Endodermal cell (in vitro differentiated cells): ENCODE measurements at places on chromosomes 5 and 9.

GRCh38 chr5:53063791-53064190 lies 45.8 kb downstream of the MOCS2 start:
- no peaks in the 10 kb centered on the region for H3K27me3 ChIP-seq
- H3K36me3 ChIP-seq, result no peaks in the 10 kb centered on the region
- no peaks in the 10 kb centered on the region for H3K4me1 ChIP-seq
- no peak overlapping the region for H3K27ac ChIP-seq

DNA sequence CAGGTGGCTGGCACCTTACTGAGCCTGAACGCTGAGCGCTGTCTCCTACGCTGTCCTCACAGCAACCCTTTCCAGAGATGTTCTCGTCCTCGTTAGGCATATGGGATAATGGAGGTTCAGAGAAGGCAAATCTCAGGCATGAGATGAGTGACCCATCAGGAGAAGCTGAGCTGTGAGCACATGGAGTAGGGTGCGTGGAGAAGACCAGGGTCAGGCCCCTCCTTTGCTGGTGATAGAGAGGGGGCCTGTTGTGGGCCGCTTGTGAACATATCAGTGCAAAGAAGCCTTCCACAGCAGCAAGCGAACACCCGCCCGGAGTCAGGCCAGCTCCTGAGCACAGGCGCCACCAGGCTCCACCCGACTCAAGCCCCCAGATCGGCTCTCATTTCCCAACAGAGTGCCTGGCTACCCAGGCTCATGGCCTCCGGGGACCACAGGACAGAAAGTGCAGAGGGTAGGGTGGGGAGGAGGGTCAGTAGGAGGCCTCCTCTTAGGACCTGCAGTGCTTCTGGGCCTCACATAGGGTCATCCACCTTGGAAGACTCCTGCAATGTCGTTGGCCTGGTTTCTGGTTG lies 15.0 kb upstream of the TIFAB start:
- no peak overlapping the region for H3K27ac ChIP-seq
- peak overlapping the region; percentile 77 for H3K4me3 ChIP-seq

DNA sequence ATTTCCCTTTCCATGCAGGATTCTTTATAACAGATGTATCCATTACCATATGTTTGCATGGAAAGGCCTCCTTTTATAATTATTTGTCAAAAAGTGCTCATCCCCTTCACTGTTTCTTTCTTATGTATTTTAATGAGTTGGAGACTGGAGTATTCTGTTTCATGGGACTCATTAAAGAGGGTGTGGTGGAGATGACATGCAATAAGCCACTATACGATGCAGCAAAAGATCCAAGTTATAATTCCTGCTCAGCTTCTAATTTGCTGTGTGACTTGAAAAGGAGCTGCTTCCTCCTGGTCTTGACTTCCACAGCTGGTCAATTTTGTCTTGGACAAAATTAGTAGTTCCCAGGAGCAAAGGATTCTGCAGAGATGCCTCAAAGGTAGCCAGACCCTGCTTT lies 13.9 kb downstream of the SGCD start:
- no peak overlapping the region for H3K27ac ChIP-seq
- no peaks in the 10 kb centered on the region for H3K36me3 ChIP-seq
- H3K4me3 ChIP-seq, result no peak overlapping the region
- H3K4me1 ChIP-seq, result no peaks in the 10 kb centered on the region
- H3K27me3 ChIP-seq, result no peaks in the 10 kb centered on the region

DNA sequence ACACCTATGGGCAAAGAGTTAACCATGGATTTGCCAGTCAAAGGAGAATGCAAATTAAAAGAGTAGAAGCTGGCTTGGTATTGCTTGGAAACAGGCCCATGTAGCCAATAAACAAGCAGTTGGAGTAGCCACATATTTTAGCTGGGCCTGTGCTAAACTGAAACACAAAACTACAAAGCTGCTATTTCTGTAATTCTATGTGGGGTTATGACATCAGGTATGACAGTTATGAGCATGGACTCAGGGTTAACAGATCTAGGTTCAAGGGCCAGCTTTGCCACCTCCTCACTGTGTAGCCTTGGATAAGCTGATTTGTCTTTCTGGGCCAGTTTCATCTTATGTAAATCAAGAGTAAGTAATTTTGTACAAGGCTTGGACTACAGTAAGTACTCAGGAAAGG lies 142.7 kb downstream of the PIP5K1B start:
- H3K36me3 ChIP-seq, result peaks cover 9% of the 10 kb centered on the region
- no peak overlapping the region for H3K27ac ChIP-seq
- no peaks in the 10 kb centered on the region for H3K4me1 ChIP-seq
- no peak for DNase-seq
- no peak overlapping the region for H3K4me3 ChIP-seq
- H3K27me3 ChIP-seq, result no peaks in the 10 kb centered on the region

- no peak overlapping the region for H3K4me3 ChIP-seq
- no peaks in the 10 kb centered on the region for H3K4me1 ChIP-seq
- H3K27me3 ChIP-seq, result no peaks in the 10 kb centered on the region
- H3K36me3 ChIP-seq, result no peaks in the 10 kb centered on the region
- H3K27ac ChIP-seq, result no peak overlapping the region
Observed at GRCh38 chr9:123584202-123585176, 228.5 kb downstream of the CRB2 start.

- H3K4me3 ChIP-seq, result no peak overlapping the region
- no peak for DNase-seq
- H3K27me3 ChIP-seq, result no peaks in the 10 kb centered on the region
- H3K4me1 ChIP-seq, result peaks cover 9% of the 10 kb centered on the region
- no peaks in the 10 kb centered on the region for H3K36me3 ChIP-seq
Observed at GRCh38 chr5:145971108-145971507, 34.7 kb downstream of the SH3RF2 start.

DNA sequence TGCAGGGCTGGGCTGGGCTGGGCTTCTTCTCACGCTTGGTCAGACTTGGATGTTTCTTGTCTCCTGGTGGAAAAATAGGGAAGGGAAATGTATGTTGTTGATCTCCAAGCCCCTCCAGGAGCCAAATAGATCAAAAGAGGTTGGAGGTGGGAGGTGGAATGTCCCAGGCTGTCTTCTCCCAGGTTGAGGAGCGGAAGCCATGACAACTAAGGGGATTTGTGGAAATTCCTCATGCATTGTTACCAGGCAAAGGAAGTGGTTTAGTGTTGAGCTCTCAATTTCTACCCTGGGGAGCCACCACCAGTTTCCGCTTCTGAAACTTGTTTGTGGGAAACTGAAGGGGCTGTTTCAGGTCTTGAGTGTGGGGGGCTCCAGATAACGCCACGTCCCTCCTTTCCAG lies 79.0 kb downstream of the SPRY4 start:
- peaks cover 7% of the 10 kb centered on the region for H3K4me1 ChIP-seq
- H3K36me3 ChIP-seq, result no peaks in the 10 kb centered on the region
- DNase-seq, result peak; percentile 75
- H3K4me3 ChIP-seq, result no peak overlapping the region
- peak overlapping the region; percentile 27 for H3K27ac ChIP-seq
- H3K27me3 ChIP-seq, result no peaks in the 10 kb centered on the region

DNA sequence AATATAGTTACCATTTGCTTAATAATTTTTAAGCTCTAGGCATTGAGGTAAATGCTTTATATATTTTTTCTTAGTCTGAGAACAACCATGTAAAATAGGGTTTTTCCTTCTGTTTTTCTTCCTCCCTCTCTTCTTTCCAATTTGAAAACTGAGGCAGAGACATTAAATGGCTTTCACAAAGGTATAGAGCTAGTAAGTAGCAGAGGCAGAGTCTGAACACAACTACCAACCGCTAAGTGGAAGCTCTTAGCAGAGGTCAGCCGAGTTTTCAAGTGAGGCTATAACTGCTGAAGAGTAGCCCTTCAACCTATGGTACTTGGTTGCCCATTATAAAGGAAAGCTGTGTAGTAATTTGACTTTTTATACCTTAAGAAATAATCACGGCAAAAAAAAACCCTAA lies 187.1 kb downstream of the MEF2C start:
- H3K36me3 ChIP-seq, result no peaks in the 10 kb centered on the region
- H3K27me3 ChIP-seq, result peaks cover 95% of the 10 kb centered on the region
- H3K4me3 ChIP-seq, result no peak overlapping the region
- H3K27ac ChIP-seq, result no peak overlapping the region
- H3K4me1 ChIP-seq, result peaks cover 2% of the 10 kb centered on the region

DNA sequence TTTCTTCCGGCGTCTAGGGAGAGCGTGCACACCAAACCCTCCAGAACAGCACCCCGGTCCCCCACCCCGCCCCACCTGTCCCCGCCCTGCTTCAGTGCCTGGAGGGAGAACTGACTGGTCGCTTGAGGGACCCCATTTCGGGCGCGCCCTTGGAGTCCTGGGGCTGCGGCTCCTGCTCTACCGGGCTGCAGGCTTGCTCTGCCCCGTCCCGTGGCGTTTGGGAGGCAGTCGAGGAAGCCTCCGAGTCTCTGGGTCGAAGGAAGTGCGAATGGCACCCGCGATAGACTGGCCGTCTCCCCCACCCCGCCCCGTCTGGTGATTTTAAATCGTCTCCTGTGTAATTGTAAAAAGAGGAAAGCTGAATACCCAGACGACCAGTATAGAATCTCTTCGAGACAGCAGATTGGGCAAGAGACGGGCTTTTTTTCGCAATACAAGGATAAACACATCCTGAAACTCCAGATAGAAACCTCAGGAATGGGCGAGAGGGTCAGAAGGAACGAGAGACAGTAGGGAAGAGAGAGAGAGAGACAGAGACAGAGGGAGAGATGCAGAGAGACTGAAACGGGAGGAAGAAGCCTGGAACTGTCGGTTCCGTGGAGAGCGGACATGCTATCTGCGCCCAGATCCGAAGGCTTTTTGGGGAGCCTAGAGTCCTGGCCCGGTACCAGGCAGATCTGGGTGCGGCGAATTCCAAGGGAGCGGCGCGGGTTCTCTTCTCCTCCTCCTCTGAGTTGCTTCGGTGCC lies 9.9 kb downstream of the PRDM6 start:
- peak; percentile 64 for DNase-seq
- peaks cover 100% of the 10 kb centered on the region for H3K27me3 ChIP-seq
- no peaks in the 10 kb centered on the region for H3K36me3 ChIP-seq
- no peak overlapping the region for H3K27ac ChIP-seq
- H3K4me1 ChIP-seq, result no peaks in the 10 kb centered on the region
- peak overlapping the region; percentile 74 for H3K4me3 ChIP-seq

- H3K4me3 ChIP-seq, result no peak overlapping the region
- no peaks in the 10 kb centered on the region for H3K36me3 ChIP-seq
- DNase-seq, result no peak
Observed at GRCh38 chr9:107389617-107390071, 99.9 kb downstream of the KLF4 start.

- no peaks in the 10 kb centered on the region for H3K36me3 ChIP-seq
- no peak overlapping the region for H3K27ac ChIP-seq
- no peaks in the 10 kb centered on the region for H3K4me1 ChIP-seq
- no peaks in the 10 kb centered on the region for H3K27me3 ChIP-seq
Observed at GRCh38 chr5:89728750-89729149, 680.8 kb downstream of the CETN3 start.

- H3K36me3 ChIP-seq, result no peaks in the 10 kb centered on the region
- H3K27ac ChIP-seq, result no peak overlapping the region
- DNase-seq, result no peak
- H3K27me3 ChIP-seq, result no peaks in the 10 kb centered on the region
- no peak overlapping the region for H3K4me3 ChIP-seq
Observed at GRCh38 chr5:12204761-12205160, 300.5 kb upstream of the CTNND2 start.

GRCh38 chr5:64625678-64626077 lies 64.6 kb upstream of the SHISAL2B start:
- H3K27me3 ChIP-seq, result no peaks in the 10 kb centered on the region
- H3K4me1 ChIP-seq, result no peaks in the 10 kb centered on the region
- H3K4me3 ChIP-seq, result no peak overlapping the region

DNA sequence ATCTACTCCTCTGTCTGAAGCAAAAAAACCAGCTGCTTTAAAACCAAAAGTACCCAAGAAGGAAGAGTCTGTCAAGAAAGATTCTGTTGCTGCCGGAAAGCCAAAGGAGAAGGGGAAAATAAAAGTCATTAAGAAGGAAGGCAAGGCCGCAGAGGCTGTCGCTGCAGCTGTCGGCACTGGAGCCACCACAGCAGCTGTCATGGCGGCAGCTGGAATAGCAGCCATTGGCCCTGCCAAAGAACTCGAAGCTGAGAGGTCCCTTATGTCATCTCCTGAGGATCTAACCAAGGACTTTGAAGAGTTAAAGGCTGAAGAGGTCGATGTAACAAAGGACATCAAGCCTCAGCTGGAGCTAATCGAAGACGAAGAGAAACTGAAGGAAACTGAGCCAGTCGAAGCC lies 88.3 kb downstream of the MAP1B start:
- no peaks in the 10 kb centered on the region for H3K27me3 ChIP-seq
- no peak for DNase-seq
- H3K27ac ChIP-seq, result no peak overlapping the region
- no peaks in the 10 kb centered on the region for H3K4me1 ChIP-seq

- H3K36me3 ChIP-seq, result no peaks in the 10 kb centered on the region
- DNase-seq, result no peak
- no peaks in the 10 kb centered on the region for H3K27me3 ChIP-seq
- no peak overlapping the region for H3K4me3 ChIP-seq
Observed at GRCh38 chr9:14466828-14467227, 152.9 kb upstream of the NFIB start.

DNA sequence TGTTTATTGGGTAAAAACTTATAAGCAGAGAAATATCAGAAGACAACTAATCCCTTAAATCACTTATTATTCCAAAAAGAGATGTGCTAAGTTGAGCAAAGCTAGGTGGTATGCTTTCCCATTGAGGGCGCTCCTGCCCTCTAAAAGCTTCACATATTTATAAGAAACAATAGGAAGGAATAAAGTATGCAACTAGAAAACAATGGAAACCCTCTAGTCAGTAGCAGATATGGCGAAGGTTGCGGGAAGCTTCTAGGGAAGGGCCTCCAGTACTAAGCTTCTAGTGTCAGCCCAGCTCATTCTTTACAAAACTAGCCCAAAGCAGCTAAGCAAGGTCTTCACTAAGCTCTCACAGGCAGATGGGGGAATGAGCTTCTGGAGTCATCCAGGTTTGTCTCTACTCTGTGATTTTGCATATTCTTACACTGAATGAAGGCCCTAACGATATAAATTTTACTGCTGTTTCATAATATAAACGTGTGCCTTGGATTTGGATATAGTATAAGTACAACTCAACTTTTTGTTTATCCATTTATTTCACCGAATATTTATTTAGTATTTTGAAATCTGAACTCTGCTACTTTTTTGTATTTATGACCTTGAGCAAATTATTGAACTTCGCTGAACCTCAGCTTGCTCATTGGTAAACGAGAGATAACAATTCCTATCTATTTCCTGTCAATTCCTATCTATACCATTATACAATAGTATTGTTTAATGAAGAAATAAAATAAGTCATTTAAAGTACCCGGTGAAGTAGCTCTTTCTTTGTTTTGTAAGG lies 571.4 kb downstream of the ELAVL2 start:
- no peak overlapping the region for H3K4me3 ChIP-seq
- no peaks in the 10 kb centered on the region for H3K36me3 ChIP-seq
- no peaks in the 10 kb centered on the region for H3K4me1 ChIP-seq
- DNase-seq, result peak; percentile 56
- H3K27ac ChIP-seq, result no peak overlapping the region

GRCh38 chr5:127820910-127821553 lies 117.8 kb downstream of the CCDC192 start:
- DNase-seq, result no peak
- H3K27me3 ChIP-seq, result no peaks in the 10 kb centered on the region
- no peak overlapping the region for H3K27ac ChIP-seq
- H3K36me3 ChIP-seq, result no peaks in the 10 kb centered on the region
- no peaks in the 10 kb centered on the region for H3K4me1 ChIP-seq

- H3K4me1 ChIP-seq, result no peaks in the 10 kb centered on the region
- peaks cover 41% of the 10 kb centered on the region for H3K27me3 ChIP-seq
- H3K36me3 ChIP-seq, result no peaks in the 10 kb centered on the region
- no peak overlapping the region for H3K4me3 ChIP-seq
- H3K27ac ChIP-seq, result no peak overlapping the region
Observed at GRCh38 chr5:372556-372995, 51.1 kb downstream of the AHRR start.

- no peak overlapping the region for H3K4me3 ChIP-seq
- peak; percentile 82 for DNase-seq
- H3K27ac ChIP-seq, result peak overlapping the region; percentile 88
- H3K36me3 ChIP-seq, result no peaks in the 10 kb centered on the region
Observed at GRCh38 chr9:92970467-92970923, 23.2 kb downstream of the FGD3 start.
